Breast epithelium (tissue), 4 donors: ENCODE measurements at places on chromosomes 2 and 18.

GRCh38 chr2:37307500-37307899, 17.1 kb downstream of the PRKD3 start:
- DNase-seq = no peak

DNA sequence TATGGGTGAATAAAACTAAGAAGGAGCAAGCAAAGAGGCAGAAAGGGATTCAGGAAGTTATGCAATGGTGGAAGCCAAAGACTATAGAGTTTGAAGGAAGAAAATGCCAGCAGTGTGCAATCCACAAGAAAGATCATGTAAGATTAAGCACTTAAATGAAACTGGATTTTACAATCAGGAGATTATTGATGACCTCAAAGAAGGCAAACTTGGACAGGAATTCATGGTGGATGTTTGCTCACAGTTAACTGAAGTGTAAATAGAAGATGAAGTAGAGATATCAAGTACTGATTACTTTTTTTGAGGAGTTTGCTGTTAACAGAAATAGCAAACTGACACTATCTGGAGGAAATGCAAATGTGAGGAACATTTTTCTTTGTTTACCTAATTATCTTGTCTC, 308.9 kb downstream of the RND3 start:
- DNase-seq = no peak

- no peak for DNase-seq
These were observed 169.1 kb downstream of the RPIA start for GRCh38 chr2:88860421-88861075.

- no peak for DNase-seq
These were observed 26.8 kb upstream of the MC5R start for GRCh38 chr18:13797157-13797611.

DNA sequence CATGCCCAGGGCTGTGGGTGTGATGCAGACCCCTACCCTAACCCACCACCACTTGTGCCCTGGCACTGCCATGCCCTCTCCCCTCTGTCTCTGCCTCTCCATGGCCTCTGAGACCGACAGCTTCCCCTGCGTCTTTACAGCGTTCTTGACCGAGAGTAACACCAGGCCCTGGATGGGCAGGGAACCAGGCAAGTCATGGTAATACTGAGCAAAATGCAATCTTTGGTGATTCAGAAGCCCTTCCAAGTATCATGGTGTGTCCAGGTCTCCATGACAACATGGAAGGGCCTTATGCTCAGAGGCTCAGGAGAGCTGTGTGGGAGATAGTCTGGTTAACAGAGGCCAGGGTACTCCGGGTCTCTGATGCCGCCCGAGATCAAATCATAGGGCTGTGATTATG, 176.1 kb downstream of the KLHL29 start:
- no peak for DNase-seq

DNA sequence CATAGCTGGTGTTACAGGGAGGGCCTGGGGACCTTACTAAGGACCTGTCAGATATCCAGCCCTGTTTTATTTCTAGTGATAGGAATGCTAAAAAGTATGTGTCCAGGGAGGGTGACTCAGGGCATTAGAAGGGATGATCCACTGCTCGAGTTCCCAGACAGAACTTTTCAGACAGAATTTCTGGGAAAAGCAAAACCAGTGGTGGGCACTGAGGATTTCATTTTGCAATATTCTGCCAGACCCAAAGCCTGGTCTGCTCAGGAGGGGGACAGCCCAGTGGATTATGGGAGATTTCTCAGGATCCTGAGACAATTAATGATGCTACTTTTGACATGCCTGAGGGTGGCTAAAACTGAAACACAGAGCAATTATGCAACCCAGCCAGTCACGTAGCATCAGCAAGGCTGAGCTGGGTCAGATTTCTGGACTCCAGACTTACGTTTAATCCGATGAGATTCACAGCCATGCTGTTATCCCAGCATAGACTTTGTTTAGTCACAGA, 4.7 kb upstream of the KCNE4 start:
- no peak for DNase-seq

GRCh38 chr18:69817335-69817940, 130.2 kb downstream of the CD226 start:
- DNase-seq = no peak

- DNase-seq = no peak
These were observed 1.4 kb upstream of the KCNK3 start for GRCh38 chr2:26691161-26691560.

DNA sequence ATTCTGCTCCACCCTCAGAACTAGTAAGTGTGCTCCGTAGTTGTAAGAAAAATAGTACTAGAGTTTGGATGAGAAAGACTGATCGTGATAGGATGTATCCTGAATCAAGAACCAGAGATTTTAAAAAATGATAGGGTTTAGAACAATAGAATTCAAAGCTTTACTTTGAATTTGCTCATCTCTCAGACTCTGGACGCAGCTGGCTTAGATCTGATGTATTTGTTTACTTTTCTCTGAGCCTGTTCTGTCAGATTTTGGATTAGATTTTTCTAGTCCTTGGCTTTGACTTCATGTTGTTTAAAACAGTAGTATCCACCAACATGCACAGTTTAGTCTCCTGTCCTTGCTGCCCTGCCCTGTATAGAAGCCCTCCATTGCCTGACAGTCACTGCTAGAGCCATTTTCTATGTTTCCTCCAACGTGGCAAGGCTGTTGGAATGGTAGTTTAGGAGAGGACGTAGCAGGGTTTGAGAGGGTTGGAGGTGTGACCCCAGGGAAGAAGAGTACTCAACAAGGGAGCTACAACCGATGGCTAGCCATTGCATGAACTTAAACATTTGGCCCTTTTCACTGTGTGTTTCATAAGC, 92.4 kb downstream of the MYO3B start:
- DNase-seq = no peak

DNA sequence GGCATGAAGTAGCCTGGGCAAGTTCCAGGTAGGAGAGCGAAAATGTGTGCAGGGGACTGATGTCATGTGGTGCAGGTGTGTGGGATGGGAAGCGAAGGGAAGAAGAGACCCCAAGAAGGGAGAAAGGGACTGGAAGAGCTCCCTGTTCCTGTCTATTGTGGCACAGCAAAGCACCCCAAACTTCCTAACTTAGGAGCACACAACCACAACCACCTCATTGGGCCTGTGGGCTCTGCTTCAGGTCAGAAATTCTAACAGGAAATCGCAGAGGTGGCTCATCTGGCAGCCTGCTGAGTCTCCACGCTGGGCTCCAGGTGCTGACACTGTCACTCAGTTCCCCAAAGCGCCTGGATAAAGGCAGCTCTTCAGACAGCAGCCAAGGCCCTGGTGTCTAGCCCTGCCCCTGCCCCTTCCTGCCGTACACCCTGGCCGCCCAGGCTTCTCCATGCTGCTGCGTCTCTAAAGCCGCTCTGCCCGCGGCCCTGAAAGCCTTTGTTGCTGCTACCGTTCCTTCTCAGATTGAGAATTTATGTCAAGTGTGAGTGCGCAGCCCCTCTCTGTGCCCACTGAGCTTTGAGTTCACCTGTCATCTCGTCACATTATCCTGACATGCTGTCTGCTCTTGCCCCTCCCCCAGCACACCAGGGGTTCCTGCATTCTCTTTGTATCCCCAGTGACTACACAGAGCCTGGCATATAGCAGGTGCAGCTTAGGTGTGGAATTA, 140.2 kb upstream of the BCL2L11 start:
- DNase-seq = no peak

GRCh38 chr2:71452565-71452964, 796 bp upstream of the DYSF start:
- no peak for DNase-seq

GRCh38 chr2:88452565-88452905, at the start of gene FOXI3:
Gene FOXI3, minus strand, starts transcription at chr2:88452693. Its CDS starts 158 bp downstream, at chr2:88452535.
- no peak for DNase-seq

DNA sequence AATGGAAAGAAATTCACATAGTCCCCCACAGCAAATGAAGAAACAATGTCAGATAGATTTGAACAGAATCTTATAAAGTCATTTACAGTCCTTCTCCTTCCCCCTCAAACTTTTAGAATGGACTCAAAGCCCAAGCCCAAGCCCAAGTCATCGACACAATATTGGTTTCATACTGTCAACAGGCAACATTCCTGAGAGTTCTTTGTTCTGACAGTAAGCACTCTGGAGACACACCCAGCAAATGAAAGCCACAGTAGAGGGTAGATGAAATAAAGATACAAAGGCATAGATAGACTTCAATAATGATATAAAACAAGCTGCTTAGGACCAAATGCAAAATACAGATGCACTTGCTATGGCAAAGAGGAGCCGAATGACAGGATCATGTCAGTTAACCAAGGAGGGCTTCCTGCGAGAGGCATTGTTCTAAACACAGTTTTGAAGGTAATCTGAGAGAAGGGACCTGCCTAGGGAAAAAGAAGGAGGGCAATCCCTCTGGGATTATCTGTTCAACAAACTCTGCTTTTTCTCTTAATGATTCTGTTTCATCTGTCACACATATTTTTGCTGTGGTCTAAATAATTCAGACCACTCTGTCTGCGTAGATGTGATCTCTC, 97.1 kb upstream of the MAP4K3 start:
- DNase-seq = no peak

GRCh38 chr2:142878031-142878678, 691 bp downstream of the KYNU start:
- DNase-seq = no peak

- no peak for DNase-seq
These were observed 159.5 kb downstream of the L3MBTL4 start for GRCh38 chr18:6255116-6255705.

GRCh38 chr2:100484390-100484789, 14.1 kb downstream of the NMS start:
- DNase-seq = no peak

- peak; percentile 25 for DNase-seq
These were observed 952 bp upstream of the UGT1A6 start for GRCh38 chr2:233691443-233692433.

- no peak for DNase-seq
These were observed 99.7 kb downstream of the SLC8A1 start for GRCh38 chr2:40352041-40352702.

- DNase-seq = no peak
These were observed 80.2 kb upstream of the GPC1 start for GRCh38 chr2:240355001-240355891.

GRCh38 chr2:6392966-6393365, 472.7 kb downstream of the CMPK2 start:
- DNase-seq = no peak

DNA sequence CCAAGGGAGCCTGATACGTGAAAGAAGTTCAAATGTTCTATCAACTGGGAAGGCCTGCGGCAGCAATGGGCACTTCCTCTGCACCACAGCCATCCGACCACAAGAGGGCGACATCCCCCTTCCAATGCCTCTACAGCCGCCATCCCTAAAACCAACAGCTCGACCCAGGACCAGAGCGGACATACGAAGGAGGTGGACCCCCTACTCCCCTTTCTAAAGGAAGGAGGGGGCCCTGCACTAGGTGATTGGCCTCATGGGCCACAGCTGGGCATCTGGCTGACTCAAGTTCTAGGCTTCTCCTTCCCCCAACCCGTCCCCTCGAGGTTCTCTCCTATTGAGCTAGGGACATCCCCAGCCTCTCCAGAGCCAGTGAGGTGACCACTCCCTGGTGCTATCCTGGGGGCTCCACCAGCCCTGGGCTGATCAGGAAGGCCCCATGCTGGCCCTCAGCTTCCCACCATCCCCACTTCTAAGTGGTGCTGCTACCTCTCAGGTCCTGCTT, 217.2 kb downstream of the TNS1 start:
- DNase-seq = peak; percentile 72

- DNase-seq = no peak
These were observed 21.1 kb upstream of the KLHL29 start for GRCh38 chr2:23363831-23364230.
